Activated naive CD4-positive, alpha-beta T cell (primary cell): ENCODE measurements at places on chromosomes 5 and 9.

- DNase-seq: no peak
Measured at GRCh38 chr5:1672396-1672795, 127.2 kb downstream of the MRPL36 start.

DNA sequence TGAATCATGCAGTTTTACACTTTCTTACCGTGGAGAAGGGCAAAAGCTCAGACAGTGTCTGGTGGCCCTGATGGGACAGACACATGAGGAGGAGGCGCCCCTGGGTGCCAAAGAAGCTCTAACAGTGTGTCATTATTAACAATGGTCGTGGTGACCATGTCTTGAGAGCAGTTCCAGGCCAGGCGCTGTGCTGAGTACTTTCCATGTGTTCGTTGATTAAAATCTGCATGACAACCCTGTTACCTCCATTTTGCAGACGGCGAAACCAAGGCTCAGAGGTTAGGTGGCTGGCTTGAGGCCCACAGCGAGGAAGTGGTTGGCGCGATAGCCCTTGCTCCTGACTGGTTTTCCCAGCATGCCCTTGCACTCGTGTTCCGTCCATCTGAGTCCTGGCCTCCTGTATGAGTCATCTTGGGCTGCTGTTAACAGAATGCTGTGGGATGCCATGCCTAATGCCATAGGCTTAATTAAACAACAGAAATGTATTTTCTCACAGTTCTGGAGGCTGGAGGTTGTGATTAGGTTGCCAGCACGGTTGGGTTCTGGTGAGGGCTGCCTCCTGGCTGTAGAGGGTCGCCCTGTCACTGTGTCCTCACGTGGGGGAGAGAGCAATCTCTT is 92.0 kb downstream of the AMBP start:
- no peak for DNase-seq

GRCh38 chr5:54313311-54314270 is 3.2 kb upstream of the ARL15 start:
- no peak for DNase-seq

- DNase-seq: no peak
Measured at GRCh38 chr9:93673839-93674334, 97.5 kb downstream of the PHF2 start.
